ENCODE measurements at places on chromosomes 5 and 9.

GRCh38 chr9:113598883-113599282 lies 135.4 kb downstream of the RGS3 start:
- no peak for DNase-seq

DNA sequence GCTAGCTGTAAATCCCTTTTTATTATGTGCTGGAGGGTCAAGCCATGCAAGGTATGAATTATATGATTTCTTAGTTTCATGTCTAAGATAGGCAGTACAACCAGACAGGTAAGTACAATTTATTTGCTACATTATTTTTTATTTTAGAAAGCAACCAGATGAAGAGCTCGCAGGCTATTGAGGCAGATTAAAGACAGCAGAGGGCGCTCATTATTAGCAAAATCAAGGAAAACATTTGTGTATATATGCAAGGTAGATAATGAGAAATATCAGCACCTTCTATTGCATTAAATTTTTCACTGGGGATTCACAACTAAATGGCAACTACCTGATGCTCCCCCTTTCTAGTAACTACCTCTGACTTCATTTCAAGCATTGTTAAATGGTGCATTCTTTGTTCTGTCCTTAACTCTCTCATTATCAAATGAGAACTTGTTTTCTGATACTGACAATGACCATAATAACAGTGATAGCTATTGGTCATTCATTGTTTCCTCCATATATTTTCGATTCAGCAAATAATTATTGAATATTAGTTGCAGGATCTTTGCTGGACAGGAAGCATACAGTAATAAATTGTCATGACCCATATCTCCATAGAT lies 8.6 kb downstream of the SCGB3A2 start:
- DNase-seq: no peak

- peak; percentile 10 for DNase-seq
These were observed 2.3 kb upstream of the PLK2 start for GRCh38 chr5:58462154-58462553.

DNA sequence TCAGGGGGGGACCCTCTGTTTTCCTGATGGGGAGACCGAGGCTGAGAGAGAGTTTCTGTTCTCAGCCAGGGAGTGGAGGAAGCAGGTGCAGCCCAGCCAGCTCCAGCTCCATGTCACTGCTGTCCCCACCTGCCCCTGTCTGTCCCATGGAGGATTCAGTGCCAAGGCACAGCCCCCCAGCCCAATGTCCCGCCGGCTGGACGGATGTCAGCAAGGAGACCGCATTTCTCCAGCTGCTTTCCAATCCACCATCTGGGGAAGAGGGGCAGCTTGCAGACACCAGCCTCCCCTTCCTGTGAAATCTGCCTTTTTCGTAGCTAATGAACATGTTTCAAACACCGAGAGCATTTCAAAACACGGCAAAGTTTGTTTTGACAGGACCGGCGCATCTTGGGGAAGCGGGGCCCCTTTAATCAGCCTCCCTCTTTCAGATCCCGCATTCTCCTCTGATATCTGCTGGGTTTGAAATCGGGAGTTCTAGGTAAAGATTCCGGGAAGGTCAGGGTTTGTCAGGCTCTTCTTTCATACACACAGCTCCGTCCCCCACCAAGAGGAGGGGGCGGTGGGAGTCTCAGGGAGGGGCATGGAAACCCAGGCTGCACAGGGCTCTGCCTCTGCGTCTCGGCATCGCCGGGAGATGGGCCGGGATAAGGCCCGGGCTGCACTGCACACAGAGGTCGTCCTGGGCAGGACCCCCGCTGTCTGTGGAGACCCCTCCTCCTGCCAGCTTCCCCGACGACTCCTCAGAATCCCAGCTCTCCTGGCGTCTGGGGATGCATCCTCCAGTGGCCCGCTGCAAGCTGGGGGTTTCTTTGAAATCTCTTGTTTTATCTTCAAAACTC lies 74.8 kb downstream of the NEK6 start:
- DNase-seq: no peak

DNA sequence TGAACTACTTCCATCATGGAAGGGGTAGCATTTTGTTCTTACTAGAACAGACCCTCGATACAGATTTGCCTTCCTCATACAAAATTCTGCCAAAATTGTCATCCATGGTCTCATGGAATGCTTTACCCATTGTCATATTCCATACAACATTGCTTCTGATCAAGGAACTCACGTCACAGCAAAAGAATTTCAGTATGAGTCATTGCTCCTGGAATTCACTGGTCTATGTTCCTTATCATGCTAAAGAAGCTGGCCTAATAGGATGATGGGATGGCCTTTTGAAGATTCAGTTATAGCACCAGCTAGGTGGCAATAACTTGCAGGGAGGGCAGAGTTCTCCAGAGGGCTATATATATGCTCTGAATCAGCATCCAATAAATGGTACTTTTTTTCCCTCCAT lies 18.2 kb upstream of the FNIP1 start:
- DNase-seq: no peak

GRCh38 chr5:113124265-113124664 lies 147.7 kb downstream of the DCP2 start:
- DNase-seq: no peak
